Amniotic stem cell (primary cell): ENCODE measurements at places on chromosomes 4 and X.

GRCh38 chrX:47746446-47746845 lies 87.5 kb upstream of the UXT start:
- DNase-seq: no peak

GRCh38 chr4:54902271-54902670 lies 223.1 kb downstream of the KDR start:
- DNase-seq: no peak

- DNase-seq: no peak
These were observed 45.5 kb downstream of the XIAP start for GRCh38 chrX:123905332-123905731.

DNA sequence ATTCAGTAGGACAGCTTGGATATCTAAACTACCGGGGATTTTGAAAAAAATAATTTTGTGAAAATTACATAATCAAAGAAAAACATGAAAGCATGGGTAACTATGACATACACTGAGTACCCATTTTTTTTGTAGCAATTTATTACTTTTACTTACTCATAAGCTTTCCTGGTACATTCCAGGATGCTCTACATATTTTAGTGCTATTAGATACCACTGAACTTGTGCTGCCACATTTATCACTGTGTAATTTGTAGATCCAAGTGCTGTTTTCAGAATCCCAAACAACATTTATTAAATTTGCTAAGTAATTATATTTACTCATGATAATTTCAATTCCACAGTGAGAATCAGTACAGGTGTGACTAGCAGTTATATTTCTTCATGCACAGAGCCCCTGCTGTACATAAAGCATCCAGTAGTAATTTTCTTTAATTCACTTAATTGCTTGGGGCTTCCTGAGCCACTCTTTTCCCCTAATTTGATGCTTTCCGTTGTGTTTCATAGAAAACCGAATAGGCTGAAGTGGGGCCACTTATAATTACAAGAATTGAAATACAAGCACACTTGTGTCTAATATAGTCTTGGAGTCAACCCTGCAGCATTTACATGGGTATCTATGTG lies 2254.4 kb downstream of the ARAP2 start:
- DNase-seq: no peak

- no peak for DNase-seq
These were observed 37.8 kb upstream of the PSAPL1 start for GRCh38 chr4:7472442-7473013.

GRCh38 chrX:39953879-39954278 lies 143.9 kb downstream of the BCOR start:
- DNase-seq: peak; percentile 13

GRCh38 chr4:185637163-185637875 lies 102.0 kb upstream of the PDLIM3 start:
- no peak for DNase-seq

DNA sequence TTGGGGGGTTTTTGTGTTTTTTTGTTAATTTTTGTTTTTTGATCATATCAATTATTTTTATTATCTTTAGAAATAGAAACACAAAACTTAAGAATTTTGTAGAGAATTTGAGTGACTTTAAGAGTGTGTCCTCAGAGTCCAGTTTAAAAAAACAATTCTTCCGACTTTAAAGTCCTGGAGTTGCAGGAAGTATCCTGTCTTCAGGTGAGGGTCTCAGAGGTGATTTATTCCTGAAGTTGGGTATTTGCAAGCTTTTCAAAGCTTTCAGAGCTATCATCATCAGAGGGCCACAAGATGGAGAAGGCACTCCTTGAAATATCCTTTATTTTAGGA lies 23.0 kb downstream of the TLR10 start:
- no peak for DNase-seq

GRCh38 chr4:154595807-154596206 lies 5.3 kb upstream of the FGA start:
- no peak for DNase-seq

DNA sequence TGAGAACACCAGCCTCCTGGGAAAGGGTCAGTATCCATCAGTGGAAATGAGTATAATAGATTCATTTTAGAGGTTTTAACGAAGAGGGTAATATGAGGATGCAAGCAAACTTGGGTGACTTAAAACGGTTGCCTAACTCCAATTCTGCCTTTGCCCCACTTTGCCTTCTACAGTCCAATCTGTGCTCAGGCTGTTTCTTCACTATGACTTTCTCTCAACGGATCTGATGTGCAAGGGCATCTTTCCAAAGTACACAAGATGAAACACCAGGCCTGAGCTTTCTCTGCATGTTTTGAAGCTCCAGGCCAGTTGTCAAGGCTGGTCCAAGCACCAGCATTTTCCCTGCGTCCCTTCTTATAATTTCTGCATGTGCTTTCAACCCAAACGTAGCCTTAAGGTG lies 68.0 kb upstream of the TMEM164 start:
- DNase-seq: no peak

- no peak for DNase-seq
These were observed 786 bp upstream of the MAGEH1 start for GRCh38 chrX:55451141-55451540.

- no peak for DNase-seq
These were observed 59.9 kb downstream of the C4orf51 start for GRCh38 chr4:145739845-145740244.

DNA sequence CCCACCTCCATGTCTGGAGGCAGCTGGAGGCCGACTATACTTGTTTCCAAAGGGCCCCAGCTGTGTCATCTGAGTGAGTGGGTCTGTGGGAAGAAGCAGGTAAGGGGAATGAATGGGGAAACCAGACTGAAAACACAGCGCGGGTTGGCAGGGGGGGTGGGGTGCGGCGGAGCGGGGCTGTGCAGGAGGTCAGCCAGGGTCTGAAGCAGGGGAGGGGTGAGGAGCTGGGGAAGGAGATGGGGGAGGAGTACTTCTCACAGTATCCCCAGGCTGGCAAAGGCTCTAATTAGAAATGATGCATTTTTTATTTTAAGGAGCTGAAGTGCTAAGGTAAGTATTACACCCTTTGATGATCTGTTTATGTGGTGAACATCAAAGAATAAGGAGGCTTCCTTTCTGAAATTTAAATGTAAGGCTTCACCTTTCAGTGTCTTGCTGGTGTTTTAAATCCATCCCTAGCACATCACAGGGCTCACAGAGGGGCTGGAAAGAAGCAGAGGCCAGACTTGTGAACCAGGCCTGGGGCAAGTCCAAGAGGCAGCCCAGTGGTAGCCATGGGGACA lies 37.5 kb downstream of the SMIM20 start:
- no peak for DNase-seq

- DNase-seq: no peak
These were observed 54.2 kb upstream of the SPANXN3 start for GRCh38 chrX:143571521-143571920.

- DNase-seq: no peak
These were observed 283.7 kb downstream of the PACRGL start for GRCh38 chr4:20983763-20984575.

GRCh38 chrX:134727363-134727762 lies 69.1 kb upstream of the PLAC1 start:
- DNase-seq: no peak

GRCh38 chr4:6893449-6894085 lies 16.1 kb upstream of the TBC1D14 start:
- no peak for DNase-seq

GRCh38 chr4:60657041-60657440 lies 543.1 kb upstream of the ADGRL3 start:
- DNase-seq: no peak

DNA sequence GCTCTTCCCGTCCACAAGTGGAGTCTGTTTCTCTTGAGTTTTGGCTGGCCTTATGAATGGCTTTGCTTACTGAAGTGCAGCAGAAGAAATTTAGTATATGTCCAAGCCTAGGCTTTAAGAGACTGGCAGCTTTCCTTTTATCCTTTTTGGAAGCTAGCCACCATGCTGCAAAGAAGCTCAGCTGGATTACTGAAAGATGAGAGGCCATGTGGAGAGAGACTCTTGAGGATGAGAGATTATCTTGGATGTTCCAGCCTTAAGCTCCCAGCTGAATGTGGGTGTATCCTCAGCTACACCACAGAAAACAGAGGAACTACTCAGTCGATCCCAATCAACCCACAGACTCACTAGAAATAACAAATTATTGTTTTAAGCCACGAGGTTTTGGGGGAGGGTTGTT lies 12.5 kb downstream of the CCNG2 start:
- DNase-seq: no peak

DNA sequence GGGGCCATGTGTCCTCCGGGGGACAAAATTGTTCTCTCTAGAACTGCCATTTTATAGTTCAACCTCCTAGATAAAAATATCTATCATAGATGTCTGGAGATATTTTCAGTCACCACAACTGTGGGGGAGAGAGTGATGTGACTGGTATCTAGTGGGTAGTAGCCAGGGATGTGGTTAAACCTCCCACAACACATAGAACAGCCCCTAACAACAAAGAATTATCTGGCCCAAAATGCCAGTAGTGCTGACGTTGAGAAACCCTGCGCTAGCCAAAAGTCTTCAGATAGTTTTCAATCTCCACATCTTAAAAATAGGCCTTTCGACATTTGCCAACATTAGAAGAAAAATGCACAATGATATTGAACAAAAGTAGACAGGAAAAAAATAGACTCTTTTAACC lies 19.0 kb upstream of the SUPT20HL2 start:
- no peak for DNase-seq

- DNase-seq: no peak
These were observed 157.3 kb downstream of the CPEB2 start for GRCh38 chr4:15159477-15160019.

- no peak for DNase-seq
These were observed 81.8 kb downstream of the TEX11 start for GRCh38 chrX:70826715-70827114.

GRCh38 chr4:26713563-26714151 lies 129.8 kb downstream of the TBC1D19 start:
- DNase-seq: no peak

DNA sequence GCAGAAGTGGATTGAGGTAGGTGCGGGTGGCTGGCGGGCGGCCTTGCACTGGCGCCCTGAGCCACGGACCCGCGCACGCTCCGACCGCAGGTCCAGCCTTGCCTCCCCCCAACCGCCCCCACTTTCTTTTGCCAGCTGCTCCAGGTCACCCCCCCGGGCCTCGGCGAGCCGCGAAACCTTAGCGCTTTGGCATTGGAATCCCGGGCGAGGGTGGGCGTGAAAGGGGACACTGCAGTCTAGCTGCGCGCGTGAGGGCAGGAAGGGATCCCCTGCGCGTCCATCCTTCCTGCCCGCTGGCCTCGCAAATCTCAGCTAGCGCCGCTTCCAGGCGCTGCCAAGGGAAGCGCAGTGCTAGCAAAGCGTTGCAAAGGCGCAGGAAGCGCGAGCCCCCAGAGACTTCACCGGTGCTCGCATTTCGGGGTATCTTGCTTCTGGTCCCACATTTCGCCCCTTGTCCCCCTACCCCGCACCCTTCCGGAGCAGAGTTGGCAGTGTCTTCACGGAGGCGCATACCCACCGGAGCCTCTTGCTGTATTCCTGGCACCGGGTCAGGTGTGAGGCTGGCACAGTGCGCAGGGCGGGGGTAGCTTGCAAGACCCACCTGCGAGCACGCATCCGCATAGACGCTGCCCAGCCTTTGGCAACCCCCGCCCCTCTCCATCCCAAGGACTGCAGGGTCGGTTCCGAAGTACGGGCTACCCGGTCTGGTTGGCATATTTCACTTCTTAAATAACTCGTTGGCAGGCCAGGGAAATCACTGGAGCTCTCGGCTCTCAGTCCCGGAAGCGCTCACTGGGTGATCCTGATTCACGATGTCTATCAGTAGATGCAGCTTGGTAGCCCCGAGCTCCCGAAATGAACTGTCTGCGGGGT lies 104.4 kb downstream of the UCHL1 start:
- DNase-seq: no peak

GRCh38 chr4:154049457-154050181 lies 260.7 kb upstream of the SFRP2 start:
- peak; percentile 57 for DNase-seq

- DNase-seq: no peak
These were observed 1.7 kb upstream of the GPR143 start for GRCh38 chrX:9767375-9767774.

DNA sequence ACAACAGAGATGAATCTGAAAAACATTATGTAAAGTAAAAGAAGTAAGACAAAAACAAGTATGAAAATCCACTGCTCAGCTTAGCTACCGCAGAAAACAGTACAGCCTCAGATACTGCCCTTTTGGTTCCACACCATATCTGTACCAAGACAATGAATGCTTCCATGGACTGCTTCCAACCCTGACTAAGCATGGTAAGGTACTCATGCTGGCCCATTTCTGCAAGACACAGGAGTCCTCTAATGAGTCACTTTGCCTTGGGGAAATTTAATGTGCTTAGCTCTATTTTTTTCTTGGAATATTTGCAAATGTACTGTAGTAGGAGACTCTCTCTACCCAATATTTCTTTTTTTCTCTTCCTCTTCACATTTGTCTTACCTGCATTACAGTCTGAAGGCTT lies 931.7 kb upstream of the HS3ST1 start:
- no peak for DNase-seq

DNA sequence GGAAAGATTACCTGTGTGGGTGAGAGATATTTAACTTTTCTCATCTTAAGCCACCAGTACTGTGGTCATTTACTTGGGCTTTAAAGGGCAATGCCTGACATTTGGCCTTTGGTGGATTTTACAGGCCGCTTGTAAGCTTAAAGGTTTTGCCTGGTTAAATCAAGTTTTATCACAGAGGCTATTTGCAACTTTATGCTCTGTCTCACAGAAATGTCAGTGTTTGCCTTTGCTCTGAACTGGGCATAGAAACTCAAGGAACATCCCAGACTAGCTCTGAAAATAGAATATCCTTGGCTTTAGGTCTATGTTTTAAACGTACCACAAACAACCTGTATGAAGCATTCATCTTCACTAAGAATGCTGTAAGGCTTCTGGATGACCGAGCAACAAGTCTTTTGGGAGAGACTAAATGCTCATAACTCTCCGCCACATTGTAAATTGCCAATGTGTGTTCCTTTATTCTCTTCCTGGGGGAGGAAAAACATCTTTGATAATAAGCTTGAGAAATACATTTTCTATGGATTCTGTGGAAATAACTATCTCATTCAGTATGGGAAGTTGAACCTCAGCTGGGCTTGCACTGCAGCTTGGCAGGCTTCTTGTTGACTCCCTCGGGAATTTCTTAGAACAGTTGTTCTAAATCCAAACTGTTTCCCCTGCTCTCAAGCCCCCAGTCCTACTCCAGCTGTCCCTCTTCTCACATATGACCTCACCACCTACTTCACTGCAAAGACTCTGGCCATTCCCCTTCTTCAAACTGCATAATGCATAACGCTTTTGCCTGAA lies 105.8 kb upstream of the WDR44 start:
- DNase-seq: no peak

GRCh38 chr4:37467223-37467622 lies 219.0 kb downstream of the RELL1 start:
- no peak for DNase-seq

GRCh38 chr4:185764876-185765275 lies 47.1 kb downstream of the SORBS2 start:
- DNase-seq: no peak

GRCh38 chr4:25790024-25790423 lies 72.8 kb downstream of the SEL1L3 start:
- DNase-seq: no peak

GRCh38 chr4:36772154-36772516 lies 472.4 kb upstream of the NWD2 start:
- no peak for DNase-seq
